ENCODE measurements at places on chromosomes 1 and 21. TPM values are rescaled to one million over a fixed set of nuclear protein-coding genes. Genes with fewer than 3 reads are reported as not detected.

Gene S100A1
- polyA plus RNA-seq = 0.31 TPM

Gene HOOK1
- not detected for polyA plus RNA-seq

Gene MAST2
- polyA plus RNA-seq = 25.5 TPM

Gene GPR137B
- polyA plus RNA-seq = 14.3 TPM

Gene UBASH3A
- not detected for polyA plus RNA-seq

Gene CAPN2
- polyA plus RNA-seq = 433 TPM

Gene RASSF5
- 2.4 TPM for polyA plus RNA-seq

Gene MYOM3
- not detected for polyA plus RNA-seq

Gene ETNK2
- 25.1 TPM for polyA plus RNA-seq

Gene L1TD1
- polyA plus RNA-seq = not detected

Gene FMOD
- polyA plus RNA-seq = 5.4 TPM

Gene AHDC1
- polyA plus RNA-seq = 2.8 TPM

Gene MCL1
- polyA plus RNA-seq = 107 TPM

Gene DIRAS3
- polyA plus RNA-seq = 13.1 TPM

Gene ZYG11A
- 1.0 TPM for polyA plus RNA-seq

Gene RIMS3
- polyA plus RNA-seq = 0.33 TPM

Gene NTRK1
- polyA plus RNA-seq = not detected

Gene FCAMR
- not detected for polyA plus RNA-seq

All from AG04450 (cell line).